ENCODE measurements at places on chromosomes 3 and 15.
A peak's percentile ranks its signal among the peaks of the same experiment; 100 is the strongest.

GRCh38 chr3:114746502-114746901 is 400.6 kb downstream of the ZBTB20 start:
- DNase-seq = no peak

GRCh38 chr3:192642651-192643050 is 84.7 kb downstream of the FGF12 start:
- no peak for DNase-seq

GRCh38 chr15:57356636-57357035 is 19.7 kb upstream of the CGNL1 start:
- DNase-seq = no peak

DNA sequence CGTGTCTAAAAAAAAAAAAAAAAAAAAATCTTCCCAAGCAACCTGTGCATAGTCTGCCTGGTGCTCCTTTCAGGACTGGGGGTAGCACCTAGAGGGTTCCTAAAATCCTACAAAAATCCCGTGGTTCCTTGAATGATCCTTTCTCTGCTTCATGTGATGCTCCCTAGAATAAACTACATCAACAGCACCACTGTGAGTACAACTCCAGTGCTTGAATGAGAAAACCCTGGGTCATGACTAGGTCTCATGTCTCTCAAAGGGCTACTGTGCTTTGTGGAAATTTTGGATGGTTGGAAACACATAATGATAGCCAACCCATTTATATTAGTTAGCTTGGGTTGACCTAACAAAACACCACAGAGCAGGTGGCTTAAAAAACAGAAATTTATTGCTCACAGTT is 243.5 kb downstream of the OPA1 start:
- DNase-seq = no peak

DNA sequence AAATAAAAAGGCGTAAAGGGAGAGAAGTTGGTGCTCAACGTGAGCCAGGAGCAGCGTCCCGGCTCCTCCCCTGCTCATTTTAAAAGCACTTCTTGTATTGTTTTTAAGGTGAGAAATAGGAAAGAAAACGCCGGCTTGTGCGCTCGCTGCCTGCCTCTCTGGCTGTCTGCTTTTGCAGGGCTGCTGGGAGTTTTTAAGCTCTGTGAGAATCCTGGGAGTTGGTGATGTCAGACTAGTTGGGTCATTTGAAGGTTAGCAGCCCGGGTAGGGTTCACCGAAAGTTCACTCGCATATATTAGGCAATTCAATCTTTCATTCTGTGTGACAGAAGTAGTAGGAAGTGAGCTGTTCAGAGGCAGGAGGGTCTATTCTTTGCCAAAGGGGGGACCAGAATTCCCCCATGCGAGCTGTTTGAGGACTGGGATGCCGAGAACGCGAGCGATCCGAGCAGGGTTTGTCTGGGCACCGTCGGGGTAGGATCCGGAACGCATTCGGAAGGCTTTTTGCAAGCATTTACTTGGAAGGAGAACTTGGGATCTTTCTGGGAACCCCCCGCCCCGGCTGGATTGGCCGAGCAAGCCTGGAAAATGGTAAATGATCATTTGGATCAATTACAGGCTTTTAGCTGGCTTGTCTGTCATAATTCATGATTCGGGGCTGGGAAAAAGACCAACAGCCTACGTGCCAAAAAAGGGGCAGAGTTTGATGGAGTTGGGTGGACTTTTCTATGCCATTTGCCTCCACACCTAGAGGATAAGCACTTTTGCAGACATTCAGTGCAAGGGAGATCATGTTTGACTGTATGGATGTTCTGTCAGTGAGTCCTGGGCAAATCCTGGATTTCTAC is at the start of gene RARB:
RARB (plus strand) TSS at position 322 of the 847 bp plus-strand sequence; CDS start at position 791, 469 bp downstream.
- DNase-seq = peak; percentile 99

- DNase-seq = no peak
These were observed 80.3 kb downstream of the TM4SF4 start for GRCh38 chr3:149554826-149555225.

GRCh38 chr15:71116942-71117341 is 1.7 kb downstream of the THSD4 start:
- DNase-seq = no peak

DNA sequence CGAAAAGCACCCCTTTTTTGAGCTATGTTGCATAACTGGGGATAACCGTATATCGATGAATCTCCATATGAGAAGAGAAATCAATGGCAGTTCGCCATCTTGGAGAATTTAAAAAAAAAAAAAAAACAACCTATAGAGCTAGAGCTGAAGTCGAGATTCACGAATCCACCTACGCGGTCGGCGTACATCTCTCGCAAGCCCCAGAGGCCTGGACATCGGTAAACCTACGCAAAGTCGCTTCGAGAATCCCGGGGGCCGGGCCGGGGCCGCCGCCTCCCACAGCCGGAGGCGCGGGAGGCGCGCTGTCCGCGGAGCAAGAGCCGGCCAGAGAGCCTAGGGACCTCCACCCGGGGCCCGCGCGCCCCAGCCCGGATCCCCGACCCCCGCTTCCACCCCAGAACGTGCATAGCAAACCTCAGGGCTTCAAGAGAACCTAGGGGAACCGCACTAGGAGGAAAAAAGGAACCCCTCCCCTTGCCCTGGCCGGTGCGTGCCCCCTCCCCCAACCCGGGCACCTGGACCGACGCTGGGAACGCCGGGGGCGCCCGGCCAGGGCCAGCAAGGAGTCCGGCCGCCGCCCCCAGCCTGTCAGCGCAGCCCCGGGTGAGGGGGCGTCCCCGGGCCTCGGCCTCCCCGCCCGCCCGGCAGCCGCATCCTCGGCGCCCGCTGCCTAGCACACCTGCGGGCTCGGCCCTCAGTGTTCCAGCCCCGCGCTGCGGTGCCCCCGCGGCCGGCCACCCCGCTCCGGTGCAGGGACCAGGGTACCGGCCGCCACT is 567 bp downstream of the PFN2 start:
- peak; percentile 84 for DNase-seq

- DNase-seq = no peak
These were observed 85.0 kb upstream of the PDZRN3 start for GRCh38 chr3:73709712-73710111.

- no peak for DNase-seq
These were observed at the start of gene ACKR4 for GRCh38 chr3:132596816-132597433. Gene ACKR4 (plus strand): TSS chr3:132597270. CDS start chr3:132600398, 3,128 bp downstream.

DNA sequence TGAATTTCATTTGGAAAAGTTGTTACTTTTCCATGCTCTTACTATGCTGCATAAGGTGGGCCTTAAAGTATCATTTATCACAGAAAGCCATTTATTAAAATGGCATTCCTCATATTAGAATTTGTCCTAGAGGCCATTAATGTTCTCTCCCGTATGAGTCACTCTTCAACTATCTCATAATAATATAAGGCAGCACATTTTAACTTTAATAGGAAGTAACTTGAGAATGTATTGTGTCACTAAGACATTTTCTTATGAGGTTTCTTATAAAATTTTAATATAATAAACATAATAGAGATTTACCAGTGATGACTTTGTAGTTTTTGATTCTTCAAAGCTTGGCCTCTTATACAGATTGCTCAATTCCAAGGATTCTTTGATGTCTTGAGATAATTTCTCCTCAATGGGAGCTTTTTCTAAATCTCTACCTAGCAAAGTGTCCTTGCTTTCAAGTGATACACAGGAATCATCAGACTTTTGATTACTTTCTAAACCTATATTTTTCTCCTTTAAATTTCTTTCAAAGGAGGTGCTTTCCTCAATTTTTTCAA is 74.7 kb downstream of the ZBBX start:
- DNase-seq = no peak

GRCh38 chr3:10387881-10388609 is 67.1 kb upstream of the SEC13 start:
- DNase-seq = no peak

GRCh38 chr15:57504599-57504940 is 87.1 kb upstream of the MYZAP start:
- DNase-seq = no peak

DNA sequence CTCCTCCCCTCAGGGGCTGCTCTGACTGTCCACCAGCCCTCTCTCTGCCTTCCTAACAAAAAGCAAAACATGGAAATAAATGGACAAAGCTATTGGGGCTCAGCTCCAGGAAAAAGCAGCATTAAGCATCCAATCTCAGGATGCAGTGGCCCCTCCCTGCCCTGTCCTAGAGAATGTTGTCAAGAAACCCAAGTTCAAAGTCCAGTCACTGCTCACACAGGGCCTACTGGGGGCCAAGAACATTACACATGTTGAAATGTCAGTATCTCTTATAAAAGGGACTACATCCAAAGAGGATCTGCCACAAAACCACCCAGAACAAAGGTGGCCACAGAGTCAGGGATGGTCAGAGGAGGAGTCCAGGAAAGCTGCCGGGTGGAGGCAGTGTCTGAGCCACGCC is 7.6 kb upstream of the GRIP2 start:
- no peak for DNase-seq

GRCh38 chr3:124893526-124893925 is 6.4 kb upstream of the ITGB5 start:
- DNase-seq = no peak

- no peak for DNase-seq
These were observed 680.5 kb downstream of the MECOM start for GRCh38 chr3:168983046-168983445.

GRCh38 chr15:67024998-67025368 is 40.4 kb upstream of the SMAD3 start:
- no peak for DNase-seq

DNA sequence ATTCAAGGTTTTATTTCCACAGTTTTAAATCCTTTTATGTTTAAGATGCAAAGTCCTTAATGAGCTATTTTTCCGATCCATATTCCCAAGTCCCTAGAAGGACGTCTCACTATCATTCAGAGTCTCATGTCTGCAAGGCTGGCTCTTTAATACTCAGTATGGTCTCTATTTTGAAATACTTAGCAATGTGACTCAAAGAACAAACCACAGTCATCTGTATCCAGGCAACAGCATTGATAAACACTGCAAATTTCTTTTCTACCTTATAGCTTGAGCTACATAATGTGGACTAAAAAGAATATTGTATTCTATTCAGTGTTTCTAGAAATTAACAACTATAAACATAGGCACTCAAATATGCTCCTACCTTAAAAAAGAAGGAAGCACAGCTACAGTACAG is 588.3 kb upstream of the NAALADL2 start:
- DNase-seq = no peak

GRCh38 chr15:100810831-100811230 is 68.8 kb upstream of the ALDH1A3 start:
- no peak for DNase-seq

- no peak for DNase-seq
These were observed 48.4 kb downstream of the DTWD1 start for GRCh38 chr15:49669288-49669687.
